Activated naive CD8-positive, alpha-beta T cell treated with anti-CD3 and anti-CD28 coated beads for 36 hours (primary cell): ENCODE measurements at places on chromosomes 4 and X. TPM values are rescaled to one million over a fixed set of nuclear protein-coding genes. Genes with fewer than 3 reads are reported as not detected.

DNA sequence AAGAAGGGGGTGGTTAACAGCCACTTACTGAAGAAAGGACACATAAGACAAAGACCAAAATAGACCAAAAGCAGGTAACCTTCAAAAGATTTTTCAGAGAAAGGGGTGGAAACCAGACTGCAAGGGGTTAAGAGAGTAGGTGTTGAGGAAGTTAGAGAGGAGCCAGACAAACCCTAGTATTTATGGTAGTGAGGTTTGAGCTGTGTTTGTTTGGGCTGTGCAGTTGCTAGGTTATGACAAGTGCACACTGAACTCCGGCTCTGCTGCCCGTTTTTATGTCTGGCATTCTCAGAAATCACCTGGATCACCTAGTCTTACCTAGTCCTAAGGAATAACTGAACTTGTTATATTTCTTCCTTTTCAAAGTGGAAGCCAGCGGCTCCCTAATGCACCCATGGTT, 22.9 kb upstream of the G3BP2 start:
- DNase-seq = peak; percentile 39

GRCh38 chr4:117010671-117011070, 74.7 kb downstream of the TRAM1L1 start:
- DNase-seq = no peak

- DNase-seq = no peak
These were observed 14.5 kb upstream of the NDUFC1 start for GRCh38 chr4:139316733-139317132.

- no peak for DNase-seq
These were observed 54.7 kb downstream of the ANAPC10 start for GRCh38 chr4:145043306-145043705.

DNA sequence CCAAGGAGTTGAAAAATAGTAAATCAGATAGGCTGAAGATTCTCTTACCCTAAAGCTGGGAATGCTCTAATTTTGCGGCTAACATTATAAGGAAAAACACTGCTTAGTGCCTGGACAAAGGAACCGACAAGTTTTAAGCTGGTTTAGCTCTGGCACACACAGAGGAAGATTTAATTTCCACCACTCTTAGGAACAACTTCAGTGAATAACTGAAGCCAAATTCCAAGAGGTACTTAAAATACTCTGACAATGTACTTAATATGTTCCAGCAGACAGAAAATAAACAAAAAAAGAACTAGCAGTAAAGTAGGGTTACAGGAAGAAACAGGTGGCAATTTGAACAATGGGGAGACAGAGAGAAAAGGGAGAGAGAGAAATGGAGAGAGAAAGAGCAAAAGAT, 340.8 kb upstream of the NDST4 start:
- no peak for DNase-seq

GRCh38 chr4:116082808-116083366, 969.5 kb upstream of the NDST4 start:
- no peak for DNase-seq

DNA sequence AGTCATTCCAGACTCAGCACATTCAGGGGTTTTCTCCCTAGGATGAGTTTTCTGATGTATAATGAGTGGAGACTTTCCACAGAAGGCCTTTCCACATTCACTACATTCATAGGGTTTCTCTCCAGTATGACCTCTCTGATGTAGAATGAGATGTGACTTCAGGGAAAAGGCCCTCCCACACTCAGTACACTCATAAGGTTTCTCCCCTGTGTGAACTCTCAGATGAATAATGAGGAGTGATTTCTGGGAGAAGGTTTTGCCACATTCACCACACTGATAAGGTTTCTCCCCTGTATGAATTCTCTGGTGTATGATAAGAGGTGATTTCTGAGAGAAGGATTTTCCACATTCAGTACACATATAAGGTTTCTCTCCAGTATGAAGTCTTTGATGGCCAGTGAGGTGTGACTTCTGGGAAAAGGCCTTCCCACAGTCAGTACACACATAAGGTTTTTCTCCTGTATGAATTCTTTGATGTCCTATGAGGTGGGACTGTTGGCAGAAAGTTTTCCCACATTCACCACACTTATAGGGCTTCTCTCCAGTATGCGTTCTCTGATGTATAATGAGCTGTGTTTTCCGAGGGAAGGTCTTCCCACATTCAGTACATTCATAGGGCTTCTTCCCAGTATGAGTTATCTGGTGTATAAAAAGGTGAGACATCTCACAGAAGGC, 12.7 kb downstream of the ZNF630 start:
- DNase-seq = no peak

- DNase-seq = no peak
These were observed 13.8 kb downstream of the L1CAM start for GRCh38 chrX:153871946-153872878.

GRCh38 chrX:133090236-133090809, 6.6 kb downstream of the USP26 start:
- DNase-seq = no peak

- DNase-seq = no peak
These were observed 154.7 kb downstream of the RAB28 start for GRCh38 chr4:13329340-13329850.

- DNase-seq = no peak
These were observed 10.9 kb upstream of the BBS7 start for GRCh38 chr4:121881158-121881557.

- no peak for DNase-seq
These were observed 84.0 kb downstream of the RBPJ start for GRCh38 chr4:26404743-26405206.

- no peak for DNase-seq
These were observed 1523.7 kb downstream of the ARAP2 start for GRCh38 chr4:34720571-34720970.

GRCh38 chrX:15849555-15849954, 5.1 kb downstream of the AP1S2 start:
- no peak for DNase-seq

DNA sequence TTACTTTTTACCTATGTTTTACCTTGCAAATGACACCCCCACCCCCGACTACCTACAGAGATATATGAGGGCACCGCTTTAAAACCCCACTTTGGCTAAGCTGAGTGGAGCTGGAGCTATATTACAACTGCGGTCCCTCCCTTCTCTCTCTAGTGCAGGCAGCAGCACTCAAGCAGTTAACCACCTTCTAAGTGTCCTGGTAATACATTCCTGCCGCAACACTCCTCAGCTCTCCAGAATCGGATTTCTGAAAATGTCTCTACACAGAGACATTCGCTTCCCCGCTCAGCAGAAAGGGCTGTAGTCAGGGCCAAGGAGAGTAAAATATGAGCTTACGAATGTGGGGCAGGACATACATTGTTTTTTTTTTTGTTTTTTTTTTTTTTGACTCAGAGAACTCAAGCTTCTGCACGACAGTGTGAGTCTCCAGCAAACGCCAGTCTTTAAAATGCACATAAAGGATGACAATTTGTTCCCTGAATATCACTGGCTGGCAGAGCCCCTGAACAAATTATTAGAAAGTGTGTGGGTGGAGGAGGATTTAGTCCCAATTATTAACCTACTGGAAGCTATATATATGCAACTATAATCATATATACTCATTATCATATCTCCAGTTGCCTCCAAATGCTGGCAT, 287.0 kb upstream of the TET2 start:
- no peak for DNase-seq

- peak; percentile 8 for DNase-seq
These were observed 769 bp downstream of the TCEAL1 start for GRCh38 chrX:103629318-103630170.

- DNase-seq = no peak
These were observed 98.2 kb upstream of the ARSJ start for GRCh38 chr4:114077610-114078009.

DNA sequence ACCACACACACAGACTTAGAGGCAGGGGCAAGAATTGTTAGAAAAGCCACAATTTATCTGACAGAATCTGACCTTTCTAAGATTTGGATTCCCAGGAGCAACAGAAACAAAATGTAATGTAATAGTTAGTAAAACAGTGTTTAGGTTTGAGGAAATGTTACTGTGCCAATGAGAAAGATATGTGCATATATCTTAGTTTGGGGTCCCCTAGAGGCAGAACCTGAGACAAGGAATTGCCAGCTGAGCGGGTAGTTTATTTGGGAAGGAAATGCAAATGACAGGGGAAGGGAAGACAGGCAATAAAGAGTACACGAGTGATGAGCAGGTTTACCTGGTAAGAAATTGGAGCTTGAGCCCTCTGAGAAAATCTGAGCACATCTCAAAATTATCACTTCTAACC, 31.3 kb upstream of the DDX53 start:
- no peak for DNase-seq

DNA sequence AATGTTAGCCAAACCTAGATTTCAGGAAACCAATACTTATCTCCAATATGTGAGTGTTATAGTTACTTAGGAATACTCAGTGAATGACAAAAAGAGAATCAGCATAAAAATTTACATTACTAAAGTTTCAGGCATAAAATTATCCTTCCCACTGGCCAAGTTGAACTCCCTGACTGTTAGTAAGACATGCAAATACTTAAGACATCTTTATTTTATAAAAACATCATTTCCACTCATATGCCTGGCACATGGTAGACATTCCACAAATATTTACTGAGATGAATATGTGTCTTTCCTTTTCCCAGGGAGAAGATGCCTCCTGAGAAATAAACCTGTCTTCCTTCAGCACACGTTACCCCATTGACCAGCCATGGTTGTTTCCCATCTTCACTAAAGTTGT, 7.3 kb downstream of the VEGFD start:
- DNase-seq = no peak

DNA sequence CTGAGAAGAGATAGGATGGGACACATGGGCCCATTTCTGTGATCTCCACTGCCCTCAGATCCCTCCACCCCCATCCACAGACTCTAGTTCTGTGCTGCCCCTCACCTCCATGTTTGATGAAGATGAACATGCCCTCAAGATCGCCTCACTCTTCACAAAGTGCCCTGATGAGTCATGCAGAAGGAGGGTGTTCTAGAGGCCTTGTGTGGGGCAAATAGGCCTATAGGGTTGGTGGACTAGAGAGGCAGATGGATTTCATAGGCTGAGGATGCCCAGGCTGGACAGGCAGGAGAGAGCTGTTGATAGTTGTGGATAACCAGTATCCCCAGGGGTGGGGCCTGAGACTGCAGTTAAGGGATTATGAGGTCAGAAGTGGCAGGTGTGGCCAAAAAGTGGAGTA, at the start of gene CXorf65:
Gene CXorf65, minus strand, starts transcription at position 314 of the 400 bp plus-strand sequence. Its CDS starts 184 bp downstream, at position 130.
- DNase-seq = peak; percentile 28

DNA sequence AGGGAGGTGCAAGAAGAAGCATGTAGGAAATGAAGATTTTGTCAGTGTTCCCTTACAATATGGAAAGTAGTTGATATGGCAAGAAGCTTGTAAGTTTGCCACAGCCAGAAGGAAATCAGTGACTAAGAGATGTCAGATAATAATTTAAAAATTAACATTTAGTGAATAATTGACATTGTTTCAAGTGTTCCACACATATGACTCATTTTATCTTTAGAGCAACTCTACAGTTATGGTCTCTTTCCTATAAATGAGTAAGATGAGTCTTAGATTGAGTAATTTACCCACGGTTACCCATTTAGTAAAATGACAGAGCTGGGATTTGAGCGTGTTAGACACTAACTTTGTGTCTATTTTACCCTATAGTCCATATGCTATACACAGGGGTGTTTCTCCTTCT, 300.3 kb upstream of the IRS4 start:
- no peak for DNase-seq

DNA sequence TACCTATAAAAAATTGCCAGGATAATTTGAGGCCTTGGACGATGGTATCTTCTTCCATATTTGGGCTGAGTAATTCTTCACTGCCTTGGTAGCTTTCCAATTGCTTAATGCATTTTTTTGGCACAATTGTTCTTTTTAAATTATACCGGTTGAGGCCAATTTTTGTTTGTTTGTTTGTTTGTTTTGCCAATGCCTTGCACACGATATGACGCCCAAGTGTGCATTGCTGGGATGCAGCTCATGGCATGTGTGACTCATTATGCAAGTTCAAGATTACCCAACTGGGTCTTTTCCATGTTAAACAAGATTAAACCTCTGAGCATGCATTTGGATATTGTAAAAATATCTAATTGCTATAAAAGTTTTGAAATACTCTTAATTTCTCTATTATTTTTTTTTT, 71.1 kb upstream of the KCNIP4 start:
- DNase-seq = no peak

DNA sequence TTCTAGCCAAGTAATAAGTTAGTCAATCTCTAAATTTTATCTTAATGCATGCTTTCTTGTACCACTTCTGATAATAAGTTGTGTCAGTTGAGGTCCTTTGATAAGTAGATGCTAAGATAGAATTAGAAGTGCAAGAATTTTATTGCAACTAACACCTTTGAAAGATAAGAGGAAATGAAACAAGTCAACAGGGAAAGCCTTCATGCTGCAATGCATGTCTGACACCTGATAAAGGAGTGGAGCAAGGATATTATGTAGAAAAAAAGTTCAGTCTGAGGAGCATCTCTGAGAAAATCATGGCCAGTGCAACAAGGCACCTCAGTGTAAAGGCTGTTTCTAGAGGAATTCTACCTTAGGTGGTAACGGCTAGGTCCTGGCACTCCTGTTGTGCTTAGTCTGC, 210.7 kb upstream of the PPP1R2C start:
- no peak for DNase-seq

The USP46 gene
- 6.1 TPM for total RNA-seq

The LDB2 gene
- not detected for total RNA-seq

The BEX1 gene
- 0.84 TPM for total RNA-seq

The ODAM gene
- not detected for total RNA-seq

The MBTPS2 gene
- 12.2 TPM for total RNA-seq

The TRO gene
- 7.9 TPM for total RNA-seq

The LONRF3 gene
- total RNA-seq = 5.1 TPM

The AMBN gene
- total RNA-seq = not detected

The GAGE12E gene
- total RNA-seq = not detected

The TRIM75 gene
- not detected for total RNA-seq

The FGFRL1 gene
- total RNA-seq = 17.2 TPM

The CCDC158 gene
- total RNA-seq = not detected

The H2AZ1 gene
- 735 TPM for total RNA-seq

The POU4F2 gene
- total RNA-seq = not detected
